Urinary bladder (tissue), 4 donors: ENCODE measurements at places on chromosomes 6 and 20. TPM values are rescaled to one million over a fixed set of nuclear protein-coding genes. Genes with fewer than 3 reads are reported as not detected.

Gene RAET1E
- 0.74 TPM for total RNA-seq

GRCh38 chr6:66638518-66638917 lies 931.5 kb upstream of the EYS start:
- no peak for DNase-seq

- no peak for DNase-seq
These were observed 330.2 kb downstream of the EPM2A start for GRCh38 chr6:145405006-145405551.

Gene EPB41L2
- 386 TPM for total RNA-seq

Gene C6orf15
- total RNA-seq = not detected

DNA sequence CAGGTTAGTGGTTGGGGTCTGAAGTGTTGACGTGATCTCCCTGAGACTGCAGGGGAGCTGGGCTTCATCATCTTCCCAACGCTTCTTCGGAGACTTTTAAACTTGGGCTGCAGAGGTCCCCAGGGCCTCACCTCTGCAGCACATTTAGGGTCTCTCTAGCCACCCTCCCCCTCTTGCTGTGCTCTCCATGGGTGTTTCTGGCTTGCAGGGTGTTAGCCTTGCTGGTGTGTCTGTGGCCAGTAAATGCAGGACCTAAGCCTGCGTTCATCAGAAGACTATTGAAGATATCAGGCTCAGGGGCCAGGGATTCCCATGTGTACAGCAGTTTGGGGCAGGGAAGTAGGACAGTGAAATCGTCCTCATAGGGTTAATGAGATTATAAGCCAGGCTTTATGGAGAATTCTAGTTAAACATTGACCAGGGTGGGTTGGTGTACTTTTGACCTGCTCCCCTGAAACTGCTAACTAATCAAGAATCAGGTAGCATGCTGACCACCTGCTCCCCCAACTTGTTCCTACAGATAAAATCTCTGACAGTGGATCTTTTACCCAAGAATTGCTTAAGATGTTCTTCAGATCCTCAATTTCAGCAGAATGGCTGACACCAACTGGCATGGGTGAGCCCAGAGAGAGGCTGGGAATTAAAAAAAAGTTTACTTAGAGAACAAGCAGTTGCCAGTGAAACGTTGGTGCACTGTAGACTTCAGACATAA lies 3.8 kb upstream of the DDO start:
- no peak for DNase-seq

DNA sequence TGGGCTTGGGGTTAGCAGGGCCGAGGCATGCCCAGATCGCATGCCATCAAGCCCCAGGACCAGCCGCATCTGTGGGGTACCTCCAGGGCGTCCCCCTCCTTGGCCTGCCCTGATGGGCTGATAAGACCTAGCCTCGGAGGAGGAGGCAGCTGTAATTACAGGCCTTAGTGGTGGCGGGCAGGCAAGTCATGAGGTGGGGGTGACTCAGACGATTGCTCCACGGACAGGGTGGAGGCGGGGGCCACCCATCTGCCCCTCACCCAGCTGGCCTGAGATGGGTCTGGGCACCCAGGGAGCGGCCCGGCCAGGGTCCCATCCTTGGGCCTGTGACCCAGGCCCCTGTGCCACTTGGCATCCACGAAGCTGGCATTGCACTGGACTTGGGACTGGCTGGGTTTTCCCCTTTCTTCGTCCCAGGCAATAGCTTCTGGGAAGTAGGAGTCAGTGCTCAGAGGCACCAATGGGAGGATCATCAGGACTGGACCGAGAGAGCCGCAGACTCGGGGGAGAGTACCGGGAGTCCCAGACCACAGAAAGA lies 57.5 kb downstream of the CEBPB start:
- DNase-seq = no peak

Gene SOX18
- total RNA-seq = 4.5 TPM

DNA sequence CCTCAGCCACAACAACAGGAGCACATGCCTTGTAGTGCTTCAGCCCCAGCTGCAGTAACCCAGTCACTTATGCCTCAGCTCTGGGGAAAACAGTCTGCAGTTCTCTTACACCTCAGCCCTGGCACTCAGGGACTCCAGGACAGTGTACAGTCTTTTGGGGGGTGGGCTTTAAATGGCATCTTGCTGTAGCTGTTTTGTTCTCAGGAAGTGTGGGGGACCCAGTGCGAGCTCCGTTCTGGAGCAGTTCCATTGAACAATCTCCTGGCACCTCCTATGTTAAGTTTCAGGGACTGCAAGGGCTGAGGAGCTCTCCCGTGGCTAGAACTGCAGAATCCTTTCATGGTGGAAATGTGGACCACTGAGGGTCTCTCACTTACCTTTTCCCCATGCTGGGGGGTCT lies 55.2 kb downstream of the PLCG1 start:
- DNase-seq = no peak

DNA sequence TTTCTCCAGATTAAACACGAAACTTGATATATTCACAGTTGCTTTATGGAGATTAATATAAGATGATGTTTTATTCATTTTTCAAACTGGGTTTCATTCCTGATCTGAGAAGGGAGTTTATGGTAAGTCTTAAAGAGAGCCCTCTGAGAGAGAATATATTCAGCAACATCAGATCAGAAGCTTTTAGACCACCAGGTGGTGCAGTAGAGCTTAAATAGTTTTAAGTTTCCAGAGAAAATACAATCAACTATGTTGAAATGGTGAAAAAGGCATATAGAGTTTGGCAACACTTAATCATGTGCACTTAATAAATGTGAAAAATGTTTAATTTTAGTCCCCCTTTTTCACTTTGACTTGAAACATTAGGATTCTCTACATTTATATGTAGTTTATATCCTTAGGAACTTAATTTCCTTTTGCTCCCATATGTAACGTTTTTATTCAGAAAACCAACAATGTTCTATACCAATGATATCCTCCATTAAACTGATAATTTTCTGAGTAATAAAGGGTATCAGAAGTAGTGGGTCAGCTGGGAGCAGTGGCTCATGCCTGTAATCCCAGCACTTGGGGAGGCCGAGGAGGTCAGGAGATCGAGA lies 86.4 kb upstream of the CLDN20 start:
- peak; percentile 51 for DNase-seq

- DNase-seq = no peak
These were observed 147.7 kb upstream of the RPS6KA2 start for GRCh38 chr6:166774770-166775169.

DNA sequence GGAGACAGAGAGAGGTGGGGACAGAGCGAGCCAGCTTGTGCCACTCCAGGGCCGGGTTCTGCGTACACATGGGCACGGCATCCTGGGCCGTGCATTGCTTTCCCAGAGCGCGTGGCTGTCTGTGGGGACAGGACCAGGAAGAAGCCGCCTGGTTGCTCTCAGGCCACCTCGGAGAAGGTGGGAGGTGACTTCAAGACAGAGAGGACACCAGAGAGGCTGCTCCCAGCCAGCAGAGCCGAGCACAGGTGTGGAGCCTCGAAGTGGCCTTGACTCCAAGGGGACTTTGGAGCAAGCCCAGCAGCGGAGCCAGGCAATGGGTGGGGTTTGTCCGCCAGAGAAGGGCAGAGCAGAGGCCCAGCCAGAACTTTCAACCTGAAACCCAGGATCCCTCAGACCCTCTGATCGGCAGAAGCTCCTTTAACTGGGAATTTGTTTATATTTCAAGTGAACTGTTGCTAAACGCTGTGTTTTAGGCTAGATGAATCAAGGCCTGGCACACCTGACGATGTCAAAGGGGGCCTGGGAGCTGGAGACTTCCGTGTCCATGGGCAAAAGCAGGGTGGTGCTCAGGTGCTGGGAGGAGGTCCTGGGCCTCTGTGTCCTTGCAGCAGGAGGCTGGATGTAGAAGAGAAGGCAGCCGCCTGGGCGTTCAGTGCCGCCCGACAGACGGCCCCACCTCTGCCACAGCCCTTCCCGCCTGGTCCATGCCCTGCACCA lies 262.1 kb downstream of the DLL1 start:
- DNase-seq = no peak

DNA sequence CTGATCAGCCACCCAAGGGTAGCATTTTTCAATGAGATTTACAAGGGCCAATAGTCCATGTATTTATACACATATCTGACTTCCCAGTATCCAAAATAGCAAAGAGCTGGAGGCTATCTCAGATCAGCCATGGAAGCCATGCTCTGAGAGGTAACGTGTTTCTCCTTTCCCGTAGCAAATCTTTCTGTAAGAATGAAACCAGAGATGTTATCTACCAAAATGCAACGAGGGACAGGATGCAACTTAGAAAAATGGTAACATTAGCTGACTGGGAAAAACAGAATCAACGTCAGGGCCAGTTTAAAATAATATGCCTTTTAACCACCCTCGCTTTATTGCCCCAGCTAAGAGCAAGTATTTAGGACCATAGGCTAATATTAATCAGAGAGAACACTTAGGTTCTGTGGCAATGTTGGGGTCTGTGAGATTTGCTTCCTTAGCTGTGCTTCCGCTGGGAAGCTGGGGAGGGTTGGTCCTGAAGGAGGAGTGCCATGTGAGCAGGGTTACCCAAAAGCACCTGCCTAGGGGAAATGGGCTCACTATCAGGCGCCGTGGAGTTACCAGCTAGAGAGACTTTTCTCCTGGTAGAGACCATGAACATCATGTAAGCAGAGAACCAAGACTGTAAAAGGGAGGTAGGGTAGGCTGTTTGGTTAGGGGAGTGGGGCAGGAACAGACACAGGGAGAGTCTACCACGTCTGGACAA lies 1.2 kb downstream of the ZNF831 start:
- no peak for DNase-seq

DNA sequence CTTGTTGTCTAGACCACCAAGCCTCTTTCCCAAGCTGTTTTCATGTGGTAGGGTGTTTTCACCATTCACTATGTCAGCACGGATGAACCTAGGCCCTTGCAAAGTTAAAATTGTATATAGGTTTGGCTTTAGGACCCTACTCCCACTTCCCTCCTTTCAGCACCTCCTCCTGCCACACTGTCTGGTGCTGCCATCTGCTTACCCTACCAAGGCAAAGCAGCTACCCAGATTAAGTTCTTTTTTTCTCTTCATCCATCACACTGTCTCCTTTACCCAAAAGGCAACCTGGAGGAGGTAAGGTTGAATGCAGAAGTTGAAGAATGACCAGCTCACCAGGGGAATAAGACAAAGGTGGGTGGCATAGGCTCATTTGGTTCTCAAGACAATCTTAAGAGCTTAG lies 184.0 kb downstream of the CDC5L start:
- DNase-seq = no peak

DNA sequence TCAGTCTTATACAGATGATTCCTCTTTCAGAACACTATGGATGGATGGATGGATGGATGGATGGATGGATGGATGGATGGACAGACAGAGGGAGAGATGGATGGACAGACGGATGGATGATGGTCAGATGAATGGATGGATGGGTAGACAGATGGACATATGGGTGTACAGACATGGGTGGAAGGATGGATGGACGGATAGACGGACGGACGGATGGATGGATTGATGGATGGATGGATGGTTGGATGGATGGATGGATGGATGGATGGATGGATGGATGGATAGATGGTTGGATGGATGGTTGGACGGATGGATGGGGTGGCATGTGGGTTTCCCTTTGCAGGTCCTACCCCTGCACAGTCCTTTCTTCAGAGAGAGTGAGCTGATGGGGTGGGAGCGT lies 320.7 kb downstream of the CDH4 start:
- no peak for DNase-seq

- no peak for DNase-seq
These were observed 277.9 kb downstream of the C6orf118 start for GRCh38 chr6:165031502-165031901.

Gene DSP
- 33.9 TPM for total RNA-seq

DNA sequence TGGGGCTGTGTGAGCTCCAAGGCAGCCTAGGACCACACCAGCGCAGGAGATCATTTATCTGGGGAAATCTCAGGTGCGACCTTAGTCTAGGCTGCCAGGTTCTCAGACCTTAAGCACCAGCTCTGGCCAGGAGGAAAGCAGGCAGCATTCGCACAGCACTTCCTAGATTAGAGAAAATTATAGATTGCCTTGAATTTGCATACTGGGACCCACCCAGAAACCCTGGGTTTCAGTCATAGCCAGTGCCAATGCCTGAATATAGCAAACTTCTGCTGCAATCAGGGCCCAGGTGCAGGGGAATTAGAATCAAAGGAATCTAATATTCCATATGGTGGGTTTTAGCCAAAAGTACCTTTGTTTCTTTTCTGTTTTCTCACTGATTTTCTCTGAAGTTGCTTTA lies 204.3 kb upstream of the CST7 start:
- no peak for DNase-seq

DNA sequence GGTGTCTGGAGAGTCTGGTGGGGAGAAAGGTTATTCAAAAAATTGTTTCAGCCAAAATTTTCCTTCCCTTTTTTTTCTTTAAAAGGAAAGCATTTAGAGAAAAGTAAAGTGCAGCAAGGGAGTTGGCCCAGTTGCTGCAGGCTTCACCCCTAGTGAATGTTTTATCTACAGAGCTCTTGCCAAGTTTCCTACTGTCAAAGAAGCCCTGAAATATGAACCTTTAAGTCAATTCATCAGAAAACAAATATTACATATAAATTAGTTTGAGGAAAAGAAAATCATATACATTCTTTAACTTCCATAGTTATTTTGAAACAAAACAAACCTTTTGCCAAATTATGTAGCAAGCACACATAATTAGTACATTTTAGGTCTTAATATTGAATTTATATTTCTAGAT lies 25.0 kb upstream of the HMGCLL1 start:
- no peak for DNase-seq

GRCh38 chr6:40054186-40054585 lies 119.9 kb upstream of the MOCS1 start:
- DNase-seq = no peak

Gene PRR18
- total RNA-seq = not detected

- DNase-seq = no peak
These were observed 62.6 kb downstream of the RIN2 start for GRCh38 chr20:19820555-19821211.

Gene TNNC2
- 23.2 TPM for total RNA-seq

- DNase-seq = no peak
These were observed 33.6 kb downstream of the KCNB1 start for GRCh38 chr20:49448917-49449316.

DNA sequence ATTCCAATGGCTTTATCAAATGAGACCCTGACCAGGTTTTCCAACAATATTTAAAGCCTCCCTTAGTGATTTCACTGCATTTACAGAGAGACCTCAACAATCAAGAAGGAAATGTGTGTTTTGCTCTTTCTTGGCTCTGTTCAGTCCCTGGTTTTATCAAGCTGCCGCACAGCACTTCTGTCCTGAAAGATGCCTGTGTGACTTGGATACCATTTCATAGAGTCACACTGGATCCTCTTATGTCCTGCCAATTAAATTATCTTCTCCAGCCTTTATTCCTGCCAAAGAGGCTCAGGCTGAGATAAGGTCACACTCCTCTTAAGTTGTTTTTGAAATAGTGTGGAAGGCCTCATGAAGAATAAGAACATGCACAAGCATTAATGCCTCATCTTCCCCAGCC lies 197.0 kb upstream of the RNF217 start:
- DNase-seq = no peak

GRCh38 chr20:50062006-50062838 lies 50.7 kb downstream of the UBE2V1 start:
- DNase-seq = no peak
